ENCODE measurements at places on chromosomes 12 and 14.
A peak's percentile ranks its signal among the peaks of the same experiment; 100 is the strongest.

- DNase-seq, result no peak
These were observed 115.0 kb upstream of the PZP start for GRCh38 chr12:9323144-9323681.

- no peak for DNase-seq
These were observed 7.3 kb downstream of the CIPC start for GRCh38 chr14:77105145-77105939.

GRCh38 chr12:14883686-14884085 is 2.0 kb downstream of the MGP start:
- no peak for DNase-seq

- no peak for DNase-seq
These were observed 69.9 kb downstream of the SDR9C7 start for GRCh38 chr12:56864318-56864717.

GRCh38 chr14:35879654-35880249 is 53.6 kb downstream of the BRMS1L start:
- no peak for DNase-seq

DNA sequence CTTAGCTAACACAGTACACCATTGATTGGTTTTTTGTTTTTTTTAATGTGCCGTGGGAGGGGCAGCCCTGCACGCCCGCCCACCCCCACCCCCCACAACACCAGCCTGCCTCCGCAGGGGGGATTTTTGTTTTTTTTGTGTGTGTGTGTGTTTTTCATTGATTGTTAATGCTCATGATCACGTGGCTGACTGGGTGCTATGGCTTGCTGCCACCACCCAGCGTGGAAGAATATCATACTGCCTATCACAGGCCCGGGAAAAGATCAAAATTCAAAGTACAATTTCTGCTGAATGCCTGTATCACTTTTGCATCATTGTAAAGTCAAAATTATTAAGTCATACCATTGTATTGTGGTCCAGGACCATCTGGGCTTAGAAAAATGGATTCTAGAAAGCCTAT is 8.3 kb downstream of the RESF1 start:
- DNase-seq, result no peak

DNA sequence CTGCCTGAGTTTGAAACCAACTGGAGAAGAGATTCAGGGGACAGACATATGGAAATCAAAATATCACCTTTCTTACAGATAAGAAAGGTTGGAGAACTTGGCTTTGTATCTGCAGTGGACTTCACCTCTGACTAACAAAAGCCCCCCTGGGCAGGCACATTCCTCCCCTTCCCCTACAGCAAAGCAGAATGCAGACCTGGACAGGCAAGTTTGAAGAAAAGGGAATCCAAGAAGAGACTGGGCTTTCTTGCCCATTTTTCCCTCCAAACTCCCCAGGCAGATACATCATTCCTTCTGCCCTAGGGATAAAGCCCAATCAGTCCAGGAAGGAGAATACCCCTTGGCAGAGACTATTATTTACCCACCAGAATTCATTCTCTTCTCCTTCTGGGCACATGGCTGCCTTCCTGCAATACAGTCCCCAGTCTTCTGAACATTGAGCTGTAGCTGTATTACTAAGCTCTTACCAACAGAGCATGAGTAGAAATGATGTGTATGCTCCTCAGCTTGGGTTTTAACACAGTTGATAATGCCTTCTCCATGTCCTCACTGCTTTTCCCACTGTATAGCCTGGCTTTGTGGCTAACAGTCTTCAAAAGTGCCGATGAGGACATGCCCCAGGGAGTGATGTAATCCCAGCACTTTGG is 17.4 kb upstream of the NAP1L1 start:
- DNase-seq, result no peak

DNA sequence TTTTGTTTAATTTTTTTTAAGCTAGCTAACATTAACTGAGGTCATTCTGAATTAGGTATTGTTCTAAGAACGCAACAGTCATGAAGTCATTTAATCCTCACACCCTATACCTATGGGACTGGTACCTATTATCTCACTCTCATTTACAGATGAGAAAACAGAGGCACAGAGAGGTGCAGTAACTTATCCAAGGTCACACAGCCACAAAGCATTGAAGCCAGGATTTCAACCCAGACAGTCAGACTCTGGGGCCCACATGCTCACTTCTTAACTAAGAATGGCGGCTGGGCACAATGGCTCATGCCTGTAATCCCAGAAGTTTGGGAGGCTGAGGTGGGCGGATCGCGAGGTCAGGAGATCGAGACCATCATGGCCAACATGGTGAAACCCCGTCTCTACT is 15.0 kb upstream of the DTX1 start:
- no peak for DNase-seq

GRCh38 chr14:34423445-34423844 is 38.6 kb downstream of the SPTSSA start:
- no peak for DNase-seq

DNA sequence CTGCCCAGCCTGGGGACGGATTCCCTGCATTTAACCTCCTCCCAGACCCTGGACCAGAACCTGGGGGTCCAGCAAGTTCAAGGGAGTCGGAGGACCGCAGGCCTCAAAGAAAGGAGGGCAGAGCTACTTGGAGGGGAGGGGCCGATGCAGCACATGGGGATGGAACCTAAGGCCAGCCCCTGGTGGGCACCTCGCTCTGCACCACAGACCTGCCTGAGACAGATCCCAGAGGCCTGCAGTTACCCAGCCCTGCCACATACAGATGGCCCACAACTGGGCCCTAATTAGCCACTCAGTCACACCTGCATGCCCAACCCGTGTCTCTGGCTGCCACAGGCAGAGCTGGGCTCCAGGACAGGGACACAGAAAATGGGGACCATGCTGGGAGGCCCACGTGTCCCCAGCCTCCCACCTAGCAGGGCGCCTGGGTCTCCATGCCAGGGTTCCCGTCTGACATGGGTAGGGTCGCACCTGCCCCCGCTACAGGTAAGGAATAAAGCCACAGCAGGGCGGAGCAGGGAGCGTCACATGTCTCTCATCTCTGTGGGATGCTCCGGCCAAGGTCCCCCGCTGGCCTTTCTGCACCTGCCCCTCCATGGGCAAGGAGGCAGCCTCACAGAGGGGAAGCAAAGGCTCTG is 16.7 kb downstream of the AKT1 start:
- no peak for DNase-seq

- DNase-seq, result no peak
These were observed 4.3 kb upstream of the PLEKHG6 start for GRCh38 chr12:6306151-6306550.

- no peak for DNase-seq
These were observed 334.5 kb downstream of the PAWR start for GRCh38 chr12:79356216-79356615.

GRCh38 chr14:29078810-29079522 is 312.4 kb downstream of the FOXG1 start:
- no peak for DNase-seq

GRCh38 chr12:6941782-6942181 is 1.8 kb upstream of the RNU7-1 start:
- no peak for DNase-seq

- no peak for DNase-seq
These were observed 26.4 kb downstream of the AEBP2 start for GRCh38 chr12:19465711-19466110.

DNA sequence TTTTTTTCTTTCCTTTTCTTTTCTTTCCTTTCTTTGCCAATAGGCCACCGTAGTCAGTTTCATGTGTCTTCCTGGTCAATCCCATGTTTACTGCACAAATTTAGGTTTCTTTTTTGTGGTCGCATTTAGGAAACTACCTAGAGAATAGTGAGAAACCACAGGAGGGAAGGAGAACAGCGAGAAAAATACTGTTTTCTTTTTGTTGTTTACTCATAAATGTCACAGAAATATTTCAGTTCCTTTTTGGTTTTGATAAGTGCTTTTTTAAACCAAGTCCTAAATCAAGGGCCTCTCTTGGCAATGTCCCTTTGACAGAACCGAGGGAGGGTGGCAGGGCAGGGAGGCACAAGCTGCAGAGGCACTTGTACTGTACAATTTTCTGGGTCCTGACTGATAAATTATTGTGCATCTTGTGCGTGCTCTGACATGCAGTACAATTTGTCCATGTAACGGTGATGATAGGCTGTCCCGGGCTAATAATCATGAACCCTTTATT is 326.1 kb downstream of the CACNA1C start:
- no peak for DNase-seq

GRCh38 chr12:82874945-82875344 is 188.2 kb downstream of the TMTC2 start:
- no peak for DNase-seq

- DNase-seq, result peak; percentile 35
These were observed 48.7 kb upstream of the LALBA start for GRCh38 chr12:48618541-48618940.

GRCh38 chr12:45915405-45915804 is 75.0 kb downstream of the SCAF11 start:
- no peak for DNase-seq

DNA sequence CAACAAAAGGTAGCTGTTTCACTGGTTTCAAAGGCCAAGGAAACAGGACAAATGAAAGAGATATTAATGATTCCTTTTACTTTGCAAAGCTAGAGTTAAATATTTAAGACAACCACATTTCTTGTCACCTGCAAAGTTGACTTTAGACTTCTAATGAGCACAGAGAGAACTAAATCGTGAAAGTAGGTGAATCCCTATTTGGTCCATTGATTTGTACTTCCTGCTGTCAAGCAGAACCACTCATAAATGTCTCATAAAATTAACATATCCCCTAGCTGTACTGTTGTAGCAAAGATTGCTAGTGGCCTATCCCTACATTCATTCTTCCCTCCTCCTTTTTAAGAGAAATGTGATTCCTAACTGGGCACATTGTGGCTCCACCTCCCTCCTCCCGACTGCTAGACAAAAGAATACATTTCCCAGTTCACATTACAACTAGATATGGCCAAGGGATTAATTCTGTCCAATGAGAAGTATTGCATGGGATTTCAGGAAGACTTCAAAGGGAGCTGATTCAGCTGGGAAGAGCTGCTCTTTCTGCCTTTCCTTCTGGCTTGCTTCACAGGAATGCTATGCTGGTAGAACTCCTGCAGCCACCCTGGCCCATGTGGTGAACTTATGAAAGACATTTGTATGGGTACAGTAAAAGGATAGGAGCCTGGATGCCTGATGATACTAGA is 227.5 kb upstream of the ABCD2 start:
- peak; percentile 44 for DNase-seq

DNA sequence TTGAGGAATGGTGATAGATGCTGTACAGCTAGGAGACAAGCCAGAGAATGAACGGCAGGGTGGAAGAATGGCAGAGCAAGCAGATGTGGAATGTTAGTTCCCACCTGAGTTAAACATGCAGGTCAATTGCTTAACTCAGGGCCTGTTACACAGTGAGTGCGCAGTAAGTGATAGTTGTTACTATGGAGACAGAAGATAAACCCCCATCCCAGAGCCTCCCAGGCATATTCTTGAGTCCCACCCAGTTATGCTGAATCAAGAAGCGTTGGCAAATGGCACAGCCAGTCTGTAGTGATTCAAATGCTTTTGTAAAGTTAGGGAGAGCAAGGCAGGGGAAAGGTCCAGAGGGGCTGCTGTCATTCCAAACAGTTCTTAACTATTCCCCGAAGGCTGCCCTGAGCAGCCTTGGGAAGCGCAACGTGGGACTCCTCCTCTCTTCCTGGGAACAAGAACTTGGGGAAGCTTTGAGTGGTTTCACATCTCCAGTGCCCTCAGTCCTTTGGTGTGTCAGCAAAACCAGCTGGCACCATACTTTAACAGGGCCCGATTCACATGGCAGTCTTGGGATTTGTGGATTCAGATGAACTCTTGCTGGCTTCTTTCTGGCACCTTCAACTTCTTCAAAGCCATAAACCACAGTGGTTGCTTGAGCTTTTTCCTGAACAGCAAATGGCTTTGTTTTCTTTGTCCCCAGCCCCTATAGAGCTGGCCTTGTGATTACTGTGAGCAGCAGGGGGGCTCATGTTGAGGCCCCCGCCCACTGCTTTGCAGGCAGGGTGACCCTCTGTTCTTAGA is 66.4 kb downstream of the PPM1A start:
- DNase-seq, result no peak

DNA sequence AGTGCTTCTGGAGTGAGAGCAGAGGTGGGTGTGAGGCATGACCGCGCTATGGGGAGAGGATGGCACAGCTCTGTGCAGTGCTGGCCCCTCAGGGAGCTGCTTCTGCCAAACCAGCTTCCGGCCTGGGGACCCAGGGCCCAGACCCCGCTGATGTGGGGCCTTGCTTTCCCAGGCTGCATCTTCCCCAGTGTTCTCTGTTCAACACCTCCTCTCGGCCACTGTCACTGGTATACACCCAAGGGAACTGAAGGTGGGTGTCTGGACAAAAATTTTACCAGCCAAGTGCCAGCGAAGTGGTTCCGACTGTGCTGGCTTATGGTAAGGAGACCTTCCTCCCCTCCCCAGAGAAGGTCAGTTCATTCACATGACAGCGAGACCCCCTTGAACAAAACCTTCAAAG is 179.1 kb downstream of the AACS start:
- DNase-seq, result no peak

GRCh38 chr12:86727160-86727559 is 471.0 kb upstream of the MGAT4C start:
- no peak for DNase-seq

DNA sequence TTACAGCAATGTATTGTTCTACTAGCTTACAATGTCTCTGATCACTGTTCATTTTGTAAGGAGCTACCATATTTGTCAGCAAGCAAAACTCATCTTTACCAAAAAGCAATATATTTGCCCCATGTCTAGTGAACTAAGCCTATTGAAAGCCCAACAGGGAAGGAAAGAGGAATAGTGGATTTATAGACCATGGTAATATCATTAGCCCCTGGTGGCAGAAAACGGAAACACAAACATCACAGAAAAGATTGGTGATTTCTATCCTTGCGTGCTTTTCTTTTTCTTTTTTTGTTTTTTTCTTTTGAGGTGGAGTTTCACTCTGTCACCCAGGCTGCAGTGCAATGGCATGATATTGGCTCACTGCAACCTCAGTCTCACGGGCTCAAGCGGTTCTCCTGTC is 1562.4 kb upstream of the TMEM132C start:
- DNase-seq, result no peak

DNA sequence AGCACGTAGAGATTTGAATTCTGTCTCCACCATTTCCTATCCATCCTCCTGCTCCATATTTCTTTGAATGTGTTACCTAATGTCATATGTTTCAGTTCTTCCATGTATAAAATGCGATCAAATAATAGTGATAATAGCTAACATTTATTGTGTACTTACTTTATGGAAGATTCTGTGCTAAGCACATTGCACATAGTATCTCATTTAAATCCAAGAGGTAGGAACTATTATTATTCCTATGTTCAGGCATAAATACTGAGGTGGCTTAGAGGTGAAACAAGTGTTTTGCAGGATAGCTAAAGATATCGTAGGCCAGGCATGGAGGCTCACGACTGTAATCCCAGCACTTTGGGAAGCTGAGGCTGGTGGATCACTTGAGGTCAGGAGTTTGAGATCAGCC is 17.5 kb upstream of the AICDA start:
- DNase-seq, result no peak
